Activated CD8-positive, alpha-beta T cell treated with anti-CD3 and anti-CD28 coated beads, Interleukin-2, amount 10 ng/mL, durations not matched to agents 7 days and 5 days (primary cell): ENCODE measurements at places on chromosomes 6 and 20.

DNA sequence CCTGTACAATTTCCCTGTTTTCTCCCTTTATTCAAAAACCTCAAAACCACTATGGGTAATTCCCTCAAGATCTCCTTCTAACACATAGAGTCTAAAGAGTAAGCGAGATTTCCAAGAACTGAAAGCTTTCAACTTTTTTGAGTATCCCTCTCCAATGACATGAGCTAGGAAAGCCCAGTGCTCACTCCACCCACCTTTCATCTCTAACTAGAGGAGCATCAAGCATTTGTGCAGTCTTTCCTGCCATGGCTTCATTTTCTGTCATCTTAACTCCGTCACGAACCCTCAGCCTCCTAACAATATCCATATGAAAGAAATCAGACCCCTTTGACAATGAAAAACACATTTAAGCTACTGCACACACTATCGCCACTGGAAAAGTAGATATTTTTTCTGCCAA is 91.9 kb upstream of the SUPT3H start:
- DNase-seq: no peak

GRCh38 chr20:2742431-2742830 is 49.9 kb downstream of the EBF4 start:
- no peak for DNase-seq

GRCh38 chr6:84601366-84601765 is 163.0 kb downstream of the TBX18 start:
- no peak for DNase-seq

DNA sequence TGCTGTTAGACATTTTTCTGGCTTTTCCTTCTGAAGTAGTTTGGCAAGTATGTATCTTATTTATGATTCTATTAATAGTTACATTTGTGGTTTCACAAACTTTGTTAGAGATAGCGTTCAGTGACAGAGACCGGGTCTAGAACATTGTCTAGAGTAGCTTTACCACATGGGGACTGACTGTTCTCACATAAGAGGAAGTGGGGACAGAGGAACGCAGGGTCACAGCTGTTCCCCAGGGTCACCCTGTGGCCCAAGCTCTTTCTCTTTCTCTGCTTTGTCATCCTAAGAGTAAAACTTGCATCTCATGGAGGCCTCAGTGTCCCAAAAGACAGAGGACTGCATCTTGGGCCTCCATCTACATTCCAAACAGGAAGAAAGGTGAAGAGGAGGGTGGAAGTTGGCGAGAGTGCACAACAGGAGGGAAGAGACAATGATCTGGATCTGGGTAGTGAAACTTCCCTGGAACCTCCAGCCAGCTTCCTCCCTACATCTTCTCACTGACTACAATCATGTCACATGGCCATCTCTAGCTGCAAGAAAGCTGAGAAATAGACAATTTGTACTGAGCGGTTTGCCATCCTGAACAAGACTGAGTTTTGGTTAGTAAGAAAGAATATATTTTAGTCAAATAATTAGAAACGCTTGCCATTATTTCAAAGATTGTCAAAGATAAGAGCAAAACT is 645.8 kb upstream of the ARID1B start:
- no peak for DNase-seq

GRCh38 chr6:49782725-49783124 is 4.4 kb downstream of the PGK2 start:
- no peak for DNase-seq

GRCh38 chr6:37700620-37700973 is 2.9 kb upstream of the MDGA1 start:
- DNase-seq: no peak

DNA sequence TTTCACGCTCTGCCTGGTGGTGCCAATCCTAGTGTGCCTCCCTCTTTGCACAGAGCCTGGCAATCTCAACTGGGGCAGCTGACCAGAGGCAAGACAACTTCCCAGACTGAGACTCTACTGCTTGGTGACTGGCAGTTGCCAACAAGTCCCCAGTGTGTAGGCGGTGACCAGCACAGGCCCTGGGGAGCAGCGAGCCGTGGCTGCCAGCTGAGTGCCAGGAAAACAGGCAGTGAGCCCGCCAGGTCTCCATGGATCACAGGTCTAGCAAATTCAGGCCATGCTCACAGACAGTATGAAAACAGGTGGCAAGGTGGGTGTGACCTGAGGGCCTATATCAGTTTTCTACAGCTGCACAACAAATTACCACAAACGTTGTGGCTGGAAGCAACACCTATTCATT is 289.9 kb downstream of the KIF16B start:
- no peak for DNase-seq
